Activated CD8-positive, alpha-beta memory T cell treated with anti-CD3 and anti-CD28 coated beads, Interleukin-2, amount 10 ng/mL, durations not matched to agents 7 days and 5 days (primary cell): ENCODE measurements at places on chromosomes 2 and 18. TPM values are rescaled to one million over a fixed set of nuclear protein-coding genes. Genes with fewer than 3 reads are reported as not detected.

GRCh38 chr18:39660141-39660540 is 2094.5 kb upstream of the CELF4 start:
- no peaks in the 10 kb centered on the region for H3K4me1 ChIP-seq
- DNase-seq, result no peak
- H3K27me3 ChIP-seq, result no peaks in the 10 kb centered on the region

- peaks cover 5% of the 10 kb centered on the region for H3K27me3 ChIP-seq
- no peak overlapping the region for H3K27ac ChIP-seq
- peaks cover 24% of the 10 kb centered on the region for H3K36me3 ChIP-seq
- DNase-seq, result no peak
Measured at GRCh38 chr2:208361077-208361441, 45.5 kb upstream of the PTH2R start.

GRCh38 chr2:63765117-63765516 is 76.6 kb upstream of the UGP2 start:
- no peak overlapping the region for H3K27ac ChIP-seq
- H3K36me3 ChIP-seq, result no peaks in the 10 kb centered on the region
- DNase-seq, result no peak
- no peaks in the 10 kb centered on the region for H3K4me1 ChIP-seq

The PLEKHH2 gene
- total RNA-seq, result 0.54 TPM

- peak overlapping the region; percentile 91 for H3K4me3 ChIP-seq
- H3K36me3 ChIP-seq, result peaks cover 2% of the 10 kb centered on the region
- peaks cover 24% of the 10 kb centered on the region for H3K4me1 ChIP-seq
- no peak overlapping the region for H3K27ac ChIP-seq
Measured at GRCh38 chr2:196638765-196639164, 750 bp upstream of the CCDC150 start.

DNA sequence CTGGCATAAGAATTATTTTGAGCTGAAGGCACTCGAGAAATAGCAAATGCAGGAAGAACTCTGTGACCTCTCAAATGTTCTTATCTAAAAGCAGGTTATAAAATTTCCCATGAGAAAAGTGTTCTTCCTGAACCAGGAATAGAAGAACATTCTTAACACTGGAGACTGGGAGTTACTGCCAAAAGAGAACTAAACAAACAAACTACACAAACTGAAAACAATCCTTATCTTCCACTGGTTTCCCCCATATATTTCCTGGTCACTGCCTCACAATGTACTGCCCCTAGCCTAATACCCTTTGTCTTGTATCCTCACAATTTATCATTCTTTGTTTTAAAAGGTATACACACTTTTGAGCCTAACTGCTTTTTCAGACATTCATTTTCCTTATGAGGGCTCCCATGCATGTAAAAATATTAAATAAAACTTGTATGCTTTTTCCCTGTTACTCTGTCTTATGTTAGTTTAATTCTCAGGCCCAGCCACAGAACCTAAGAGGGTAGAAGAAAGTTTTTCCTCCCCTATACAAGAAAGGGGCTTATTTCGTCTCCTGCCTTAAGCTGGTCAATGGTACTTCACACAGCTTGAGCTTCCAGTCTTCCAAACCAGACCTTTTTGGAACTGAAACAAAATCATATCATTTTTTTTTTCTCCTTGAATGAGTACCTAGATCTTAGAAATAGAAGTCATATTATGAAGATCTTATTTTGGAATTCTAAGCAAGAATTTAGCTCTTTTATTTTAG is 110.6 kb downstream of the MSTN start:
- peaks cover 4% of the 10 kb centered on the region for H3K4me1 ChIP-seq
- no peak overlapping the region for H3K27ac ChIP-seq
- no peak for DNase-seq
- peaks cover 3% of the 10 kb centered on the region for H3K27me3 ChIP-seq
- H3K4me3 ChIP-seq, result no peak overlapping the region

The VAMP5 gene
- total RNA-seq, result 84.4 TPM

GRCh38 chr2:124959581-124959980 is 934.5 kb downstream of the CNTNAP5 start:
- no peaks in the 10 kb centered on the region for H3K4me1 ChIP-seq
- H3K27ac ChIP-seq, result no peak overlapping the region
- H3K36me3 ChIP-seq, result no peaks in the 10 kb centered on the region
- no peak overlapping the region for H3K4me3 ChIP-seq
- no peak for DNase-seq

The GTF2A1L gene
- not detected for total RNA-seq

GRCh38 chr2:64391424-64391823 is 62.5 kb upstream of the LGALSL start:
- no peak for DNase-seq
- no peak overlapping the region for H3K4me3 ChIP-seq
- peaks cover 23% of the 10 kb centered on the region for H3K27me3 ChIP-seq
- H3K27ac ChIP-seq, result no peak overlapping the region

DNA sequence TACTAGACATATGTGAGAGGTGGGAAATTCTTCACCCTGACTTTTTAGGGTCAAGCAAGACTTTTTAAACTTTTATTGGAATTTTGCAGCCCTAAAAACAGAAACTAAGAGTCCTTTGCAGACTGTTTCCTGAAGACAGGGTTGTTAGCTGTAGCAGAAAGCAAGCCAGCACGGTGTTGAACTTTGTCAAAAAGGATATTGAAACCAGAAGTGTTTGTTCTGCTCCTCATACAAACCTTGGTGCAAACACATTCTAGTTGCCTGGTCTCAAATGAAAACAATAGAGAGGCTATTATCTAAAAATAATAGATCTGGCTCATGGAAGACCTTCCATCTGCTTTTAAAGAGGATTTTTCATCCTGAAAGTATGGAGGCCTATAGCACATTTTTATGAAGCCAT is 65.8 kb upstream of the IGFBP5 start:
- H3K4me3 ChIP-seq, result no peak overlapping the region
- H3K36me3 ChIP-seq, result no peaks in the 10 kb centered on the region
- H3K4me1 ChIP-seq, result no peaks in the 10 kb centered on the region
- peaks cover 44% of the 10 kb centered on the region for H3K27me3 ChIP-seq
- H3K27ac ChIP-seq, result no peak overlapping the region

DNA sequence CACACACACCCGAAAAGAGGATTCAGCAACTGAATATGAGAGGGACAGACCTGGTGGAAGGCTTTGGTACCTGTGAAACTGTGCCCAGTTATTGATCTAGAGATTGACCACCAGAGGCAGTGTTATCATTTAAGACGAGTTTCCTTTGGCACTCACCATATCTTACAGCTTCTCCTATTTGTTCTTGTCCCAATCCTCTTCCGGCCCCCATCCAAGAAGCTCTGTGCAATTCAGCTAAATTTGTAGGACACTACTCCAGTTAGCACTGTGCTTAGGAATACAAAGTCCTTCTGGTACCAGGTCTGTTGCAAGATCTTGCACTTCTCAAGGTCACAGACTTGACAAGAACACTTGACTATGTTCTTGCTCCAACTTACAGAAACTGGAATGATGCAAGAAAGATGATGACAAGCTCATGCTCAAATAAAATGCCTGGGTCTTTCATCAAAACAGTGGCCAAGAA is 177.7 kb downstream of the TMEM247 start:
- no peak overlapping the region for H3K4me3 ChIP-seq
- H3K27me3 ChIP-seq, result peaks cover 40% of the 10 kb centered on the region
- no peak overlapping the region for H3K27ac ChIP-seq
- no peaks in the 10 kb centered on the region for H3K36me3 ChIP-seq
- no peak for DNase-seq

DNA sequence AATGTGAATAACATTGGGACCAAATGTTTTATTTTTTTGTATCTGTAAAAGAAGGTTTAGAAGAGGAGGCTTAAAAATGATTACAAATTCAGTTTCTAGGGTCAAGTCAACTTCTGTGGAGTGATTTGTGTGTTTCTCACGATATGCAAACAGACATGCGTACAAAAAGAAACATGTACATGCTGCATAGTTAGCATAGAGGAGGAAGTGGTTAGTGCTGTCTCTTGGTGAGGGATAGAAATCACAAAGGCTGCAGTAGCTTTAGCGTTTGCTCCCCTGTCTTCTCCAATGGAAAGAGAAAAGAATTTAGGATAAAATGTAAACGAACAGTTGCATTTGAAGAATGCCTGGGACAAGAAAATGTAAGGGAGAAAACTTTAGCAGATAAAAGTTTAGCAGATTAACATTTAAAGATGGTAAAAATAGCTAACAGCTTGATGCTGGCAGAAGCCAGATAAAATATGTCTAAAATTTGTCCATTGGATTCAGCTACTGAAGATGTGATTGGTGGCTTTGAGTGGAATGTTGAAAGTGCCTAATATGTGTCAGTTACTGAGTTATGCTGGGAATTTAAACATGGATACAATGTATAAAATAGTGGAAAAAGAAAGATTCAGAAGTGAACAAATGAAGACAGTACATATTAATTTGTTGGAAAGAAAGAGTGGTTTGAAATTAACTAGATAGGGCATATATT is 44.9 kb downstream of the MALT1 start:
- H3K36me3 ChIP-seq, result peaks cover 23% of the 10 kb centered on the region
- no peaks in the 10 kb centered on the region for H3K27me3 ChIP-seq
- H3K27ac ChIP-seq, result peak overlapping the region; percentile 77
- peaks cover 29% of the 10 kb centered on the region for H3K4me1 ChIP-seq
- no peak for DNase-seq

The SERPINB12 gene
- total RNA-seq, result not detected

DNA sequence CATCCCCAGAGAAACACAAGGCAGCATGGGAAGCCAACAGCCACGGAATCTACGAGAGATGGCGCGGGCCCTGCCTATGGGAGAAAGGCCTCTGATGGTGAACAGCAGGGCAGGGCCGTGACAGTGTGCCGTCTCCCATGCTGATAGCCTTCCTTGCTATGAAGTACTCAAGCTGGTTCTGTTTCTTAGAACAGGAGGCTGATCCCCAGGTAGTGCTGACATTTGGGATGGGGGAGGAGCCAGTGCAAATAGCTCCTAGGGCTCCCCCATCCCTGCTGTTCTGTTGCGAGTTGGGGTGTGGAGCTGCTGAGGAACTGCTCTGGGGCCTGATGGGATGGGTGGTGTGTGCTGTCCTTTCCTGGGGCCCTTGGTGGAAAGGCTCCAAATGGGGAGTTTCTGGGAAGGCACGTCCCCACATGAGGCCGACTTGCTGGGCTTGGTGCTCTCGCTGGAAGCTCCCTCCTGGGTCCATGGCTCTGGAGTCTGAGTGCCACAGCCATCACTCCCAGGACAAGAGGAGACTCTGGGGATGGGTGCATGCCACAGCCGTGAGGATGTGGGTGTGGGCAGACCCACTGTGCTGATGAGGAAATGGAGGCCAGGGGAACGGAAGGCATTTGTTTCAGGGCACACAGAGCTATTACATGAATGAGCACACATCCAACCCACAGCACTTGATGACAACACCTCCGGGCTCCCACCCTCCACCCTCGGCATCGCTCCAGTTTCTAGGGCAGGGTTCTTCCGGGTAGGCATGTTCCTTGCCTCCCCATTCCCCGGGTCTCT is 246.8 kb downstream of the HDAC4 start:
- no peak for DNase-seq
- no peak overlapping the region for H3K27ac ChIP-seq
- no peak overlapping the region for H3K4me3 ChIP-seq

The FSIP2 gene
- total RNA-seq, result 0.09 TPM

DNA sequence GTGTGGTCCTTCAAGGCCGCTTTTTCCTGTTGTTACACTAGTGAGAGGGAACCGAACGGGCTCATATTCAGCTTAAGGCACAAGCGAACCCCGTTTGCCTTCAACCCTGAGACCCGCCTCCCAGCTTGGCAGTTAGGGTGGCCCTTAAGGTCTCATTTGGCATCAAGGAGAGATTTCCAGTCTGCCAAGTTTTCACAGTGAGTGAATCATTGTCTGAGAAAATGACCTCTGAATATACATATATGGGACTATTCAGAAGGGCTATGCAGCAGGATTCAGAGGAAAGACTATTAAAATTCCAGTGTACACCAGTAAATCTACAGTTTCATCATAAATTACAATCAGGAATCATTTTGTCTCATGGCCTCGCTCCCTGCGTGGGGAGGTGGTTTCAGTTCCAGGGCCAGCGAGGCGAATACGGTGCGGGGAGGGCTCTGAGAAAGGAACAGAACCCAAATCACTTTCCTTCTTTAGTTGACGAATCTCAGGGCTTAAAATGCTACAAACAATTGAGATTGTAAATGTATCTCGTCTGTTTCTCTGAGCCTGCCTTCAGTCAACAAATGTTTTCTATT is 231.4 kb downstream of the FAM210A start:
- peaks cover 3% of the 10 kb centered on the region for H3K4me1 ChIP-seq
- H3K4me3 ChIP-seq, result no peak overlapping the region
- no peak overlapping the region for H3K27ac ChIP-seq
- no peaks in the 10 kb centered on the region for H3K27me3 ChIP-seq
- H3K36me3 ChIP-seq, result peaks cover 26% of the 10 kb centered on the region

GRCh38 chr2:233321166-233321565 is 13.6 kb downstream of the SAG start:
- no peaks in the 10 kb centered on the region for H3K36me3 ChIP-seq
- H3K4me1 ChIP-seq, result peaks cover 16% of the 10 kb centered on the region
- H3K27me3 ChIP-seq, result peaks cover 33% of the 10 kb centered on the region

DNA sequence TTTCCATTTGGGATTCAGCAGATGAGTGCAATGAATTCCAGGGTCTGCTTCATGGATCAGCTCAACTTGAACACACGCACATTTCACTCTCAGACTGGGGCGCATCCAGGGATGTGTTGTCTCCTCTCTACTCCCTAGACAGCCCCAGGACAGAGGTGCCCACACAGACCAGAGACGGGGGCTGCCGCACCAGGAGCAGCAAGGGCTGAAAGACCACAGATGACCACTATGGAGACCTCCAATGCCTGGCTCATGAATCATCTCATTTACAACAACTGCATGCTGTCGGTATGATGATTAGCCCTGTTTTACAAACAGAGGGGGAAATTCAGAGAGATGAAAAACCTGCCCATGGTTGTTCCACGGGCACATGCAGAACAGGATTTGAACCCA is 63.1 kb downstream of the CYP26B1 start:
- H3K27ac ChIP-seq, result no peak overlapping the region
- H3K27me3 ChIP-seq, result no peaks in the 10 kb centered on the region
- DNase-seq, result no peak
- no peak overlapping the region for H3K4me3 ChIP-seq
- H3K4me1 ChIP-seq, result no peaks in the 10 kb centered on the region
- H3K36me3 ChIP-seq, result no peaks in the 10 kb centered on the region

GRCh38 chr2:8720741-8721140 is 38.9 kb downstream of the ID2 start:
- no peak overlapping the region for H3K4me3 ChIP-seq
- peaks cover 2% of the 10 kb centered on the region for H3K27me3 ChIP-seq
- no peak overlapping the region for H3K27ac ChIP-seq

The NRP2 gene
- total RNA-seq, result 5.7 TPM

- no peak overlapping the region for H3K4me3 ChIP-seq
- H3K36me3 ChIP-seq, result peaks cover 8% of the 10 kb centered on the region
- H3K27ac ChIP-seq, result no peak overlapping the region
- peaks cover 10% of the 10 kb centered on the region for H3K4me1 ChIP-seq
- no peaks in the 10 kb centered on the region for H3K27me3 ChIP-seq
Measured at GRCh38 chr2:177537636-177538035, 145.1 kb downstream of the AGPS start.

The RGPD3 gene
- not detected for total RNA-seq

DNA sequence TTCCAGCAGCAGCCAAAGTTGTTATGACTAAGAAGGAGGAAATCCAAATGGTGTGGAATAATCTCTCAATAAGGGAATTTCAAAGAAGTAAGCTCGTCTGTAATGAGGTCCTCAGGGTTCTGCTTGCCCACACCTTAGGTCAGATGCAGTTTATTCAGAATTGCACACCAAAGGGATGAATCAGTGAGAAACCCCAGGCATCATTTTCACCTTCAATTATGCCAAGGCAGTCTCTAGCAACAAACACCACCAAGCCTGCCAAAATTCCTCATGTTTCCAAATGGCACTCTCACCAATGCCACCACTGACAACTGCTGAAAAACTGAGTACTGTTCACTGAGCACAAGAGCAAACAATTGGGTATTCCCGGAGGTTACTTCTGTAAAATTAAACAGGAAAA is 43.6 kb downstream of the KCNG3 start:
- peaks cover 3% of the 10 kb centered on the region for H3K27me3 ChIP-seq
- H3K36me3 ChIP-seq, result no peaks in the 10 kb centered on the region
- H3K4me1 ChIP-seq, result no peaks in the 10 kb centered on the region
- H3K4me3 ChIP-seq, result no peak overlapping the region
- H3K27ac ChIP-seq, result no peak overlapping the region

The PPP1R1C gene
- not detected for total RNA-seq
